MCF 10A (cell line): ENCODE measurements at places on chromosomes 5 and 9.
A peak's percentile ranks its signal among the peaks of the same experiment; 100 is the strongest.

- DNase-seq = peak; percentile 65
Measured at GRCh38 chr9:83059417-83059816, 3.5 kb downstream of the RASEF start.

DNA sequence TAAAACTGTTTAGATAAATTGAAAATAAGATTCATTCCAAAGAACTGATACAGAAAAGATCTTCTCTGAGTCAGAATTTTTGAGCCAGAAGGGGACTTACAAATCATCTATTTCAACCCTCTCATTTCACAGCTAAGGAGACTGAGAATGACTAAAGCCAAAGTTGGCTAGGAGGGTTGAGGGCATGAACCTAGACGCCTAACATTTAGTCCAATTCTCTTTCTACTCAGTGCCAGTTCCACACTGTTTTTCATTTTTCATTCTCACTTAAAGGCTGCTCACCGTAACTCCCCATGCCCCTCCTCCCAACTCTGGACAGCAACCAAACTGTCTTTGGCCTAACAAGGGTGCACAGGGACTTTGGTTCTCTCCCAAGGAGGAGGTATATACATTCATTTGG is 364.0 kb downstream of the NDUFS4 start:
- no peak for DNase-seq

DNA sequence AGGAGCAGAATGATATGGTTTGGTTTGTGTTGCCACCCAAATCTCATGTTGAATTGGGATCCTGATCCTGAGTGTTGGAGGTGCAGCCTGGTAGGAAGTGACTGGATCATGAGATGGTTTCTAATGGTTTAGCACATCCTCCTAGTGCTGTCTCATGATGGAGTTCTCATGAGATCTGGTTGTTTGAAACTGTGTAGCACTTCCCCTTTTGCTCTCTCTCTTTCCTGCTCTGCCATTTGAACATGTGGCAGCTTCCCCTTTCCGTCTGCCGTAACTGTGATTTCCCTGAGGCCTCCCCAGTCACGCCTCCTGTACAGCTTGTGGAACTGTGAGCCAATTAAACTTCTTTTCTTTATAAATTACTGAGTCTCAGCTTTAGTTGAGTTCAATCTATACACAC is 756.8 kb upstream of the CDH6 start:
- DNase-seq = no peak

DNA sequence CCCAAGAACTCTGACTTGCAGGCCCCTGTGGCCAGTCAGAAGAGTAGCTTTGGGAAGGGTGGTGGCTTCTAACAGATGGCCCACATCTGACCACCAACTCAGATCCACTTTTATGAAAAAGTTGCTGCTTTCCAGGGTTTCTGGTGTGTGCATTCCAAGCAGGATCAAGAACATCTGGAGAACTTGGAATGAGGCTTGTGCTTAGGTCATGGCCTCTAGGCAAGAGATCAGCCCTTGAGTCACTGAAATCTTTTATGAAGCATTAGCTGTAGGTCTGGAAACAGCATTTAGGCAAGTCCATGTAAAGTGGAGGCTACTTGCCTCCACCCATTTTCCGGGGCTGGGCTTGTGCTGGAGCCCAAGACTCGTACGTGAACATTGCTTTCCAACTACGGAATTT is 433.3 kb downstream of the SH3GL2 start:
- DNase-seq = no peak

DNA sequence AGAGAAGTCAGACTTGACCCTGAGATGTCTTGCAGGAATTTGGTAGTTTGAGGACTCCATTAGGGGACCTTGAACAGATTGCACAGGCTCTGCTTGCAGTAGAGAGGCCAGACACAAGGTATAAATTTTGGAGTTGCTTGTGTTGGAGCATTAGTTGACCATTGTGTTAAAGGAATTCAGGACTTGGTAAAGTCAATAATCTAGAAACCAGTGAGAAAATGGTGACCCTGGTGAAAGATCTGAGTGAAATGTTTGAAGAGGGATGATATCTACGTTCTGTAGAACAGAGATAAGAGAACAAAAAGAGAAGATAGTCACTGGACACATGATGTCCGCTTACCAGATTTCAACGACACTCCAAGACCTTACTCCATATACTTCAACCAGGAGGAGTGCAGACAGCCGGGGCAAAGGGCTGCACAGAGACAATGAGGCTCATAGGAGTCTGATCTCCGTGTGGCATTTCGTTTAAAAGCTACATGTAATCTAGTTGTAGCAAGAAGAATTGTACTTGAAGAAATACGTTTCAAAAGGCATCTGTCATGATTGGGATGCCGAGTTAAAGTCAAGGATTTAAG is 13.2 kb downstream of the DNAJC25 start:
- no peak for DNase-seq

DNA sequence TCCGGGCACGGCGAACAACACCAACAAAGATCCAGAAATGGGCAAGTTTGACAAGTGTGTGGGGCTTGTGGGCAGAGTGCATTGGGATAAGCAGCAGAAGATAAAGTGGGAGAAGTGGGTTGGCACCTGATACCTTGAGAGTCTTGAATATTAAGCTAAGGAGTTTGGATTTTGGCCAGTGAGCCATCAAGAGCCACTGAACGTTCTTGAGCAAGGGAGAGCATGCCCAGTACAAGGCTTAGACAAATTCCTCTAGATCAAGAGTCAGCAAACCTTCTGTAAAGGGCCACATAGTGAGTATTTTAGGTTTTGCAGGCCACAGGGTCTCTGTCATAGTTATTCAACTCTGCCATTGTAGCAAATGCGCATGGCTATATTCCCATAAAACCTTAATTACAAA is 26.6 kb upstream of the TRMT10B start:
- no peak for DNase-seq

- no peak for DNase-seq
Measured at GRCh38 chr5:134825212-134825611, 20.6 kb upstream of the C5orf24 start.

- DNase-seq = no peak
Measured at GRCh38 chr5:1760656-1761452, 38.8 kb downstream of the MRPL36 start.

GRCh38 chr5:98573834-98574320 is 199.6 kb upstream of the RGMB start:
- no peak for DNase-seq

- DNase-seq = no peak
Measured at GRCh38 chr9:2335260-2335659, 286.3 kb upstream of the VLDLR start.

DNA sequence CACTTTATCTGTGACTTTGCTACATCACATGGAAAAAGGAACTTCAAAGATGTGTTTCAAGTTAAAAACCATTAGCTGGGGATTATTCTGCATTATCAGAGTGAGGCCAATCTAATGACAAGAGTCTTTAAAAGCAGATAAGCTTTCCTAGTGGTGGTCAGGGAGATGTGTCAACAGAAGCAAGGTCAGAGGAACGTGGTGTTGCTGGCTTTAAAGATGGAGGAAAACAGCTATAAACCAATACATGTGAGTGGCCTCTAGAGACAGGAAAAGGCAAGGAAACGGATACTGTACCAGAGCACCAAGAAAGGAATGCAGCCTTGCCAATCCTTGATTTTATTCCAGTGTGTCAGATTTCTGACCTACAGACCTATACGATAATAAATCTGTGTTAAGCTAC is 204.2 kb downstream of the TAF11L14 start:
- no peak for DNase-seq

DNA sequence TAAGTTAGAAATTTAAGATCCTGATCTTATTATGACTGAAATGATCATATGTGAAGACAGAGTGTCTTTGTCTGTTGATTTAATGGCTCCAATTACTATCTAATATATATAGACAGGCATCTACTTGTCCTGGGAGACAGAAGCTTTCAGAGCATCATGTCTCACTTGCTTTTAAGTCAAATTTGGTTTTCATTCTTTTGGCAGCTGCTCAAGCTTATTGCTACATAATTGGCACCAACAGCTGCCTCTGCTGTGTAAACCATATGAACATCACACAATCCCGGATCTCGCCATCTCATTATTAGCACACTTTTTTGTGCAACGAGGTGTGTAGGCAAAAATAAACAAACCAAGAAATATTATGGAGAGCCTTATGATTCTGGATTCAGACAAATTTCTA is 1717.9 kb downstream of the EFNA5 start:
- peak; percentile 85 for DNase-seq

GRCh38 chr5:56470007-56470406 is 236.9 kb upstream of the ANKRD55 start:
- no peak for DNase-seq

DNA sequence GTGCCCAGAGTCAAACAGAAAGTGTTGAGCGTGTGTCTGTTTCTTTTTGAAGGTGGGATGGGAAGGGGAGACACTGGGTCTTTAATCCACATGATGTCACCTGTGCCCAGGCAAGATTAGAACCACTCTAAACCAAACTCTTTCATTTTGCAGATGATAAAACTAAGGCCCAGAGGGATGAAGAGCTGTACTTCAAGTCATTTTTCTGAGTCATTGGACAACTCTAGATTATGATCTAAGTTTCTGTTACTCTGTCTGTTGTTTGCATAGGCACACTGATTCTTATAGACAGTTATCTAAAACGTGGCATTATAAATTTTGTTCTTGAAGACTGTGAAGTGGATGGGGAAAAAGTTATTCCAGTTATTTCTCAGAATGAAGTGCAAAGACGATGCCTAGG is 48.8 kb downstream of the MAST4 start:
- DNase-seq = no peak

DNA sequence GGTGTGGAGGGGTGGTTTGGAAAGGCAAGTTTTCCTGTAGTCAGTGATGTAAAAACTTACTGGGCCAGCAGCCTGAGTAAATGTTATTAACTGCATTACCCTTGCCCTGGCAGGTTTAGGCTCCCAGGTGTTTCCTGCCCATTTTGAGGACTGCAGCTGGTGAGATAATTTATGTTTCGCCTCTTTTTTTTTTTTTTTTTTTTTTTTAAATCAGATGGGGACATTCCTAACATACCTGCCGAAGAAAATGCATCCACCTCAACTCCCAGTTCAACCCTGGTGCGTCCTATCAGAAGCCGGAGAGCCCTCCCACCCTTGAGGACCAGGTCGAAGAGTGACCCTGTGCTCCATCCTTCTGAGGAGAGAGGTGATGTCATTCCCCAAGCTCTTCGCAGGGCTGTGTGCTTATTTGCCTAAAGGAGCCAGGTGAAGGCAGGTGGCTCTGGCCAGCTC is 60.6 kb downstream of the ENTREP1 start:
- no peak for DNase-seq

DNA sequence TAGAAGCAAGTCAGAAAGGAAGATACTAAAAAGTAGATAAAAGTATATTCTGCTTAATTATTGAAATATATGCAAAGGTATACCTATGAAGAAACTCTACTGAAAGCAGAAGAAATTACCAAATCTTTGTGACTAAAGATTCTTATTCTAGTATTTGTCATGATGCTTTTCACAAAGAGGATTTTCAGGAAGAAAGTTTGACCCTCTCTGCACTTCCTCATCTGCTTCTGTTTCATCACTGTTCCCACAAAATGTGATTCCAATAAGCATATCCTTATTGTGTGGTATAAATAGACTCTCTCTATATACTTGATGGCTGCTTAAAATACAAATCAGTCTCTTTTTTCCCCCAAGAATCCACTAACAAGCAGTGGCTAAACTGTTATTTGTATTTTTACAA is 2139.6 kb upstream of the ACO1 start:
- no peak for DNase-seq

DNA sequence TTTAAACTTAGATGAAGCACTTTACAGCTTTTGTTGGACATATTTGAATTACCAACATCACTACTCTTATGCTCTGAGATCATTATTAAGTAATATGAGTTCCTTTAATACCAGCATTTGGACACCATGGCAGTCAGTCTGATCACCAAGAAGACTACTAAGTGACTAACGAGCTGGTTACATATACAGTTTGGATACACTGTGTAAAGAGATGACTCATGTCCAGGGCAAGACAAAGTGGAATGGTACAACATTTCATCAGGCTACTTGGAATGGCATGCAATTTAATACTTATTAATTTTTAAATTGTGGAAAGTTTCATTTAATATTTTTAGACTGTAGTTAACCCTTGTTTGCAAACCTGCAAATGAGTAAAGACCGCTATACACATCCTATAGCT is 237.4 kb upstream of the PRDM9 start:
- peak; percentile 60 for DNase-seq

DNA sequence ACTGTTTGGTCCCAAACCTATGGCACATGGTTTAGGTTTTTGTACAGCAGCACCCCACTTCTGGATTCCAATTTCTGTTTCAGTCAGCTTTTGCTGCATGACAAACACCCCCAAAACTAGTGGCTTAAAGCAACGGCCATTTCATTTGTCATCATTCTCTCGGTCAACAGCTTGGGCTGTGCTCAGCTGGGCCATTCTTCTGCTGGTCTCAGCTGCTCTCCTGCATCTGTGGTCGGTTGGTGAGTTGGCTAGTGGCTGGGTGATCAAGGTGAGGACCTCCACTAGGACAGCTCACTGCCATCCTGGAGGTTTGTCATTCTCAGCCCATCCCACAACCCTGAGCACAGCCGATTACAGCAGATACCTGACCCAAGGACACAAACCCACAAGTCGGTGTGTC is 24.8 kb upstream of the PPP1R26 start:
- DNase-seq = no peak

DNA sequence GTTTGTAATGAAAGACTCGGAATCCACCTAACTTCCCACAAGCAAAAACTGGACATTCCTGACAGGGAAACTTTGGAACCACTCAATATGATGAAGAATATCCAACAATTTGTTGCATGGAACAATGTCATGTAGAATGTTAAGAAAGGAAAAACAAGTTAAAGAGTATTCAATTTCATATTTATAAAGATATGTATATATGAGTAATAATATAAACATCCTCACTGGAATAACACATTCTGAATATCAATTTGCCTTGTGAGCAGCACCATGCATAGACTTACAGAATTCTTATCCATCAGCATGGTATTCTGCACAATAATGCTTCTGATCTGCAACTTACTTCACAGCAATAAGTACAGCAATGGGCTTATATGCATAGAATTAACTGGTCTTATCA is 650.3 kb downstream of the SEMA5A start:
- no peak for DNase-seq

- DNase-seq = no peak
Measured at GRCh38 chr9:77892955-77893514, 138.6 kb downstream of the GNAQ start.

- DNase-seq = no peak
Measured at GRCh38 chr5:17267106-17267505, 49.7 kb downstream of the BASP1 start.

- no peak for DNase-seq
Measured at GRCh38 chr9:1759771-1760300, 255.3 kb upstream of the SMARCA2 start.

DNA sequence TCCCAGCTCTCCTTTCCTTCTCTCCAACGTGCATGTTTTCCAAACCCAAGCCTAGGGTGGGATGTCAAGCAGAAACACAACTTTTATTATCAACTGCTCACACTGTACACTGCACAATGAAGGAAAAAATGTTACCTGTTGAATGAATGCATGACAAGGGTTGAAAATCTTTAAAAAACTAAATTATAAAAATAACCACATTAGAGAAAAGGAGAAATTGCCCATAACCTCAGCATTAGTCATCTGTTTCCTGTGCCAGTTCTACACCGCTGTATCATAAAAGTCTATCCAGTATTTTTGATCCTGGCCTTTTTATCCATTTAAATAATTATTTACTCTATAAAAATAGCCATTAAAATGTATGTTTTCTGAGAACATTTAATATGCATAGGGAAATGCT is 101.1 kb downstream of the APBA1 start:
- peak; percentile 21 for DNase-seq
